ENCODE measurements at places on chromosomes 5 and 9. TPM values are rescaled to one million over a fixed set of nuclear protein-coding genes. Genes with fewer than 3 reads are reported as not detected.

The SH3PXD2B gene
- 0.28 TPM for total RNA-seq

The POLE3 gene
- total RNA-seq = 51.7 TPM

The DDX4 gene
- total RNA-seq = 1.2 TPM

The NDUFS4 gene
- 47.4 TPM for total RNA-seq

The PAEP gene
- total RNA-seq = not detected

The PCDHA4 gene
- total RNA-seq = not detected

The NR4A3 gene
- 1.2 TPM for total RNA-seq

The PPP3R2 gene
- total RNA-seq = not detected

The SSBP2 gene
- 32.5 TPM for total RNA-seq

The PCDHB4 gene
- total RNA-seq = not detected

The DBH gene
- not detected for total RNA-seq

The TCF7 gene
- 283 TPM for total RNA-seq

The HMCN2 gene
- not detected for total RNA-seq

The LCN2 gene
- not detected for total RNA-seq

The PLCXD3 gene
- not detected for total RNA-seq

The TMC1 gene
- total RNA-seq = not detected

The CNTNAP3 gene
- total RNA-seq = not detected

The SLC25A48 gene
- total RNA-seq = not detected

The ELAVL2 gene
- total RNA-seq = not detected

The APC gene
- total RNA-seq = 28.6 TPM

The COL23A1 gene
- total RNA-seq = 0.83 TPM

The ABL1 gene
- total RNA-seq = 32.9 TPM

The CYFIP2 gene
- 458 TPM for total RNA-seq

The SOHLH1 gene
- total RNA-seq = not detected

The KLHL3 gene
- total RNA-seq = 21.2 TPM

The SLC24A2 gene
- total RNA-seq = not detected

The PCDHA7 gene
- total RNA-seq = not detected

The OMD gene
- total RNA-seq = not detected

The SLC23A1 gene
- 1.8 TPM for total RNA-seq

The CHSY3 gene
- not detected for total RNA-seq

The PCDHGC3 gene
- total RNA-seq = not detected

The RACK1 gene
- 1,808 TPM for total RNA-seq

The DUSP1 gene
- total RNA-seq = 39.4 TPM

The PCDH1 gene
- total RNA-seq = not detected

The C9orf153 gene
- 0.30 TPM for total RNA-seq

The PCDHA1 gene
- total RNA-seq = not detected

The ADAMTS2 gene
- not detected for total RNA-seq

The LMX1B gene
- total RNA-seq = not detected

The KCNT1 gene
- not detected for total RNA-seq

The FOXE1 gene
- not detected for total RNA-seq

The ZNF366 gene
- 0.40 TPM for total RNA-seq

The DYNC2I2 gene
- 40.4 TPM for total RNA-seq

The MORN5 gene
- not detected for total RNA-seq

The PCDHB2 gene
- not detected for total RNA-seq

The PGM5 gene
- total RNA-seq = not detected

The AQP7 gene
- total RNA-seq = not detected

The IQGAP2 gene
- total RNA-seq = 62.7 TPM

The ADGRD2 gene
- not detected for total RNA-seq

The DOCK8 gene
- 318 TPM for total RNA-seq
